Smooth muscle cell of the umbilical artery (primary cell): ENCODE measurements at places on chromosomes 12 and 14. TPM values are rescaled to one million over a fixed set of nuclear protein-coding genes. Genes with fewer than 3 reads are reported as not detected.

TRIM9 gene
- total RNA-seq = under 0.01 and 0.14 TPM in 2 replicates

C12orf50 gene
- not detected in 2 replicates for total RNA-seq

DBX2 gene
- not detected in 2 replicates for total RNA-seq

C12orf60 gene
- 1.0 and 1.2 TPM in 2 replicates for total RNA-seq

ERP27 gene
- not detected in 2 replicates for total RNA-seq

ACSM4 gene
- not detected in 2 replicates for total RNA-seq

OSGEP gene
- total RNA-seq = 20.3 and 31.2 TPM in 2 replicates

OAS1 gene
- total RNA-seq = 0.37 and 0.89 TPM in 2 replicates

TAS2R7 gene
- total RNA-seq = not detected in 2 replicates

GPR84 gene
- total RNA-seq = 0.05 TPM in 1 of 2 replicates, not detected in the other

DPPA3 gene
- not detected in 2 replicates for total RNA-seq

TMEM260 gene
- 19.4 and 20.2 TPM in 2 replicates for total RNA-seq

OAS2 gene
- total RNA-seq = 0.18 and 0.30 TPM in 2 replicates

IL22 gene
- total RNA-seq = not detected in 2 replicates

HOXC6 gene
- 4.2 and 4.7 TPM in 2 replicates for total RNA-seq

RERG gene
- total RNA-seq = 0.14 and 0.30 TPM in 2 replicates

MAP3K9 gene
- total RNA-seq = 0.59 and 1.4 TPM in 2 replicates

SIX6 gene
- total RNA-seq = not detected in 2 replicates

TTC6 gene
- under 0.01 and 0.09 TPM in 2 replicates for total RNA-seq

ADAMTS20 gene
- total RNA-seq = under 0.01 and 0.14 TPM in 2 replicates

KCNJ8 gene
- total RNA-seq = 1.8 and 6.2 TPM in 2 replicates

TAC3 gene
- total RNA-seq = not detected in 2 replicates

FGF6 gene
- not detected in 2 replicates for total RNA-seq
